Bronchial epithelial cell (primary cell): ENCODE measurements at places on chromosomes 1 and 21. TPM values are rescaled to one million over a fixed set of nuclear protein-coding genes. Genes with fewer than 3 reads are reported as not detected.

GRCh38 chr1:118504867-118505266 lies 319.8 kb upstream of the SPAG17 start:
- no peak for DNase-seq

DNA sequence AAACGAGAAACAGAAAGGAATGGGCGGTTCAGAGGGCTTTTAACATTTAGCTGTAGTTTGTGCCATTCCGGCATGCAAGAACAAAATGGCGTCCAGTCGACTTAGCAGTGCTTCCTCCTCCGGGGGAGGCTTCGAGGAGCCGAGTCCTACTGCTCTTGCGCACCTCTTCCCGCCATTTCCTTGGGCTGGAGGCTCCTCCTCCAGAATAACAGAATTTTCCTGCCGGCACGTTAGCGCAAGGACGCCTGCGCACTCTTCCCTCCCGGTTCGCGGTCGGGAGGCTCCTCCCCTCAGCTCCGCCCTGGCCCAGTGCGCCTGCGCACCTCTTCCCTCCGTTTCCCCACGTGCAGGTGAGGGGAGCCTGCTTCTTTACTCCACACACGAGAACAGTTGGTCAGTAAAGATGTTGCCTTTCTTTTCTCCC lies 1.0 kb downstream of the DMRTB1 start:
- no peak for DNase-seq

GRCh38 chr1:37763791-37764413 lies 1.0 kb downstream of the EPHA10 start:
- no peak for DNase-seq

DNA sequence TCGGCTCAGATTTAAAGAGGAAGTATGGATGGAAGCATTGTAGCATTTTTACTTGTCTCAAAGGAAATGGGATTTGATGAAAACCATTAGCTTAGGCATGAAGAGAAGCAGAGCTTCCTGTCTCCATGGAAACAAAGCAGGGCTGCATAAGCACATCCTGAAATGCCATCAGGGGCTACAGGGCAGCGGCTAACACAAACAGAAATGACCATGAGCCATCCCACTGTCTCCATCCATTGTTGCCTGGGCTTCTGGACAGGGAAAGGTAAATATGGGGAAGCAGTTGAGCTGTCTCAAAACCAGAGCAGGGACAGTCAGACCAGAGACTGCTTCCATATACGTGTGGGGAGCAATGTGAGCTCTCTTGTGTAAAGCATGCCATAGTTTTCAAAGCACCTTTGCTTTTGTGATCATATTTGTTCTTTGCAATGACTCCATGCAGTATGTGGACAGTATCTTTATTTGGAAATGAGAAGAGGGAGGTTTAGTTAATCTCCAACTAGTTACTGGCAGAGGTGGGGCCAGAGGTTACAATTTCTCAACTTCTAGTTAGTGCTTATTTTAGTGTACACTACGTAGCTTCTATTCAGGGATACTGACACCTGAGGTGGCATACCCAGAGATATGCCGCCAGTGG lies 176.1 kb downstream of the CACNA1E start:
- no peak for DNase-seq

DNA sequence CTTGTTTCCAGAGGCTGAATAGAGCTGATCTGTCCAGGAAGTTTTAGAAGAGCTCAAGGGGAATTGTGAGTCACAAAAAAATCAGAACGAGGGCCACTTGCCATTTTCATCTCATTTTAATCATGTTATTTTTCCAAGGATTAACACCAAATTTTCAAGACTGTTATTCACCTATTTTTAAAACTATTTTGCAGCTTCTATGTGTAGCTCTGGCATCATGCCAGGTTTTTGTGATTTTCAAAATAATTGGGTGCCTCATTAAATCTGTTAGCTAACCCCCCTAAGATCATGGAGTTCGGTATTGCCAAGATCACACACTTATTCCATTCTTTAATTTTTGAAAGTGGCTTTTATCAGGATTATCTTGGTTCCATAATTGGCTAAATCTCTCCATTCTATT lies 90.9 kb downstream of the RGS7 start:
- DNase-seq, result no peak

DNA sequence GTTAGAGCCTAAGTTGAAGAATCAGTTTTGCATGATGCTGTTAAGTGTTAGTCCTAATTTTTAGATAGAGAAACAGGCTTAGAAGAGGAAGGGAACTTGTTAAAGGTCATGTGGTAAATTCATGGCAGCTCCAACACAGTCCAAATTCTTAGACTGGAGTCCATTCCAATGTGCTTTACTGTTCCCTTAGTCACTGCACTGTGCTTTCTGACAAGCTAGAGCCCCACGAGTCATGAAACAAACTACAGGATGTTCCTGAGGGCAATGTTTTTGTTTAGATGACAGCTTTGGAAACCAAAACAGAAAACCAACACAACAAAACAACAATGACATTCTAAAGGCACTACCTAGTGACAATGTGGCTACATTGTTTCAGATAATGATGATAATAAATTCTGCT lies 23.1 kb upstream of the RGS4 start:
- DNase-seq, result peak; percentile 53

GRCh38 chr1:241518476-241519307 lies 863 bp downstream of the FH start:
- peak; percentile 76 for DNase-seq

GRCh38 chr1:9809100-9809510 lies 14.7 kb downstream of the CLSTN1 start:
- DNase-seq, result peak; percentile 58

- DNase-seq, result no peak
These were observed 336.5 kb downstream of the RPS6KC1 start for GRCh38 chr1:213387380-213388015.

DNA sequence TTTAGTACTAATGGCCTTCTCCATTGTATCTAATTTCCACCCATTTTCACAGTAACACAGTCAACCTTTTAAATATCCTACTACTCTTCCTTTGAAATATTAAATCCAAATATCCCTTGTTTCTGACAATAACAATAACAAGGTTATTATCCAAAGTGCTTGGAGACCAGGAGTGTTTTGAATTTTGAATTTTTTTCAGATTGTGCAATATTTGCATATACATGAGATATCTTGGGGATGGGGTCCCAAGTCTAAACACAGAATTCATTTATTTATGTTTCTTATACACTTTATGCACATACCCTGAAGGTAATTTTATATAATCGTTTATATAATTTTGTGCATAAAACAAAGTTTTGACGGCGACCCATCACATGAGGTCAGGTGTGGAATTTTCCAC lies 17.5 kb downstream of the DMAP1 start:
- no peak for DNase-seq

DNA sequence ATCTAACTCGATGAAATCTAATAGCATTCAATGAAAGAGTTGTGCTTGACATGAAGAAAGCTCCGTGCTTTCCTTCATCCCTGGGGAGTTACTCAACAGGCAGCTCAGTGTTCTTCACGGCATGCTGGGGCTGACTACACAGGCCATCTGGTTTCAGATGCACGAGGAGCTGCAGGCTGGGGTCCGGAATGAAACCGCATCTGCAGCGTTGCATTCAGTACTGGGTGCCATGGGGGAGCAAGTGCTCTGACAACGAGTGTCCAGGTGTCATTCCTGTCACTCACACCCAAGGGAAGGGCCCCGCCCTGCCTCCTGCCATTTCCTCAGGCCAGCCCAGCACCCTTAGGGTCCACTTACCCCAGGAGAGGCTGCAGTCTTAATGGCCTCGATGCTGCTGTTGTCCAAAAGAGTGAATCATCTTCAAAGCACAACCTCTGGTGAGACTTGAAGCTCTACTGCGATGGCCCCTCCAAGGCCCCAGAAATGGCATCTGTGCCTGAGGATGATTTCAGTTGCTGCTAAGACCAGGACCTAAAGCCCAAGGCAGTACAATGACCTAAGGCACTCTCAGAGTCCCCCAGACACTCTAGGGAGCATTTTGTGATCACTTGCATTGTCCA lies 61.4 kb downstream of the STUM start:
- DNase-seq, result no peak

DNA sequence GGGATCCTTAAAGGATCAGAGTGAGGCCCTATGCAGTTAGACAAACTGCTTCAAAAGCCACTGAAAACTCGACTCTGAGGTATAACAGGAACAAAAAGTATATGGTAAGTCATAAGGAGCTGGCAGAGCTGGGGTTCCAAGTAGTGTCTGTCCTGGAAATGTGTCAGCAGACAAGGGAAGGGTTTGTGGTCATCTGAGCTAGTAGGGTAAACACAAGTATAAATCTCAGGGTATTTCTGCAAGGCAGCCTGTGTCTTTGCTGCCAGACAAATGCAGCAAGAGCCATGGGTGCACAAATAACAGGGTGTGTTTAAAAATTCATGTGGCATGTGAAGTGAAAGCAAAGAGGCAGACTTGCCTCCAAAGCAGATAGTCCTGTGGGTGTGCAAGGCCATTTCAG lies 759.0 kb upstream of the ADAMTS5 start:
- no peak for DNase-seq

- DNase-seq, result no peak
These were observed 41.5 kb downstream of the BACH1 start for GRCh38 chr21:29340228-29340627.

DNA sequence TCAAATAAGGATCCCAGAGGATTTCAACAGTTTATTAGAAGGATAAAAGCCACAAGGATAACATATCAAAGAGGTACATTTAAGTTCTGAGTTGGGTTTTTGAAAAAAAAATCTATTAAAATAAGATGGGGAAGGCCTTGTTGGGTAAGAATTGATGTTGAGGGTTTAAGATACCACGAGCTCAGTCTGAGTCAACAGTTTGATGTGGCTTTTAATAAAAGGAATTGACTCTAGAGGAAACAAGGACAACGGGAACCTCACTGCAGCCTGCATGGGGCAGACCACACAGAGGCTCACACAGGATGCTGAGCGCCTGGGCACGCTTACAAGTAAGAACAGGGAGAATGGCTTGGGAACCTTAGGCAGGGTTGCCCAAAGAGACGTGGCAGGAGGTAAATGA lies 107.5 kb downstream of the TIAM1 start:
- DNase-seq, result no peak

- DNase-seq, result no peak
These were observed 188.2 kb downstream of the HHAT start for GRCh38 chr1:210516697-210517459.

Gene KPRP
- not detected in 2 replicates for total RNA-seq

Gene ST6GALNAC3
- total RNA-seq, result 0.26 and 1.4 TPM in 2 replicates

Gene CORT
- 0.26 TPM in 2 replicates for total RNA-seq

Gene MYCL
- 5.5 and 7.9 TPM in 2 replicates for total RNA-seq

Gene SDHB
- 152 and 185 TPM in 2 replicates for total RNA-seq

Gene SPATA45
- not detected in 2 replicates for total RNA-seq

Gene IFNGR2
- total RNA-seq, result 42.4 and 56.8 TPM in 2 replicates

Gene STPG1
- 5.3 and 6.8 TPM in 2 replicates for total RNA-seq

Gene AIRE
- not detected in 2 replicates for total RNA-seq

Gene ASTN1
- under 0.01 TPM in 1 of 2 replicates, not detected in the other for total RNA-seq

Gene LENEP
- 0.51 TPM in 1 of 2 replicates, not detected in the other for total RNA-seq

Gene ADGRL2
- 35.3 and 82.7 TPM in 2 replicates for total RNA-seq

Gene NKAIN1
- under 0.01 TPM in 1 of 2 replicates, not detected in the other for total RNA-seq

Gene GPR25
- not detected in 2 replicates for total RNA-seq

Gene SEC16B
- total RNA-seq, result 0.26 TPM in 2 replicates
